T1000 (cell line): ENCODE measurements at places on chromosomes 16 and 17.

- no peak for DNase-seq
These were observed 722 bp downstream of the RASL10B start for GRCh38 chr17:35731917-35732805.

GRCh38 chr17:819251-819650 lies 37.1 kb downstream of the MRM3 start:
- no peak for DNase-seq

DNA sequence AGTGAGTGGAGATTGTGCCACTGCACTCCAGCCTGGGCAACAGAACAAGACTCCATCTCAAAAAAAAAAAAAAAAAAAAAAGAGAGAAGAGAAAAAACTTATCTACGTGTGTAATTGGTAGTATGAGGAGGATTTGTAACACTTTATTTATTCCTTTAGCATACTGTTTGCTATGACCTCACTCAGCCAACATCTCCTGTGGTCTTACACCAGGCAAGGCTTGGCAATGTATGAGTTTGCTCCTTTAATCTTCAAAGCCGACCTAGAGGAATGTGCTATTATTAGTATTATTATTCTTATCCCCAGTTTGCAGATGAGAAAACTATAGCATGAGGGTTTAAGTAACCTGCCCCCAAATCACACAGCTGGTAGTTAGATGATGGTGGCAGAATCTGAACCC lies 35.8 kb upstream of the HAPSTR1 start:
- no peak for DNase-seq

DNA sequence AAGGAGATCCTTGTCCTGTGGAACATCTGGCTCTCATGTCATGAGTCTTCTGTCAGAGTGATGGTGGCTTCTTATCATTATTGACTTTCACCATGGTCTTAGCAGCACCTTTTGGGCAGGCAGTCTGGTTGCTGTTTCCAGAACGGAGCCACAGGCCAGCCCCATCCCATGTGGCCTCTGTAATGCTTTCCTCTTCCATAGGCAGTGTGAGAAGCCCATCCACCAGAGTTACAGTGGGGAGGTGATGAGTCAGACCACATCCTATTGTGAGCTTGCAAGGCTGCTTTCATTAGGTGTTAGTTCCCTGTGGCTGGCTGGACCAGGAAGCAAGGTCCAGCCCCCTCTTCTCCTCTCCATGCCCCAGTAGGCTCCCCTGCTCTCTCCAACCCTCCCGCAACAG lies 30.8 kb upstream of the SPACA3 start:
- no peak for DNase-seq

DNA sequence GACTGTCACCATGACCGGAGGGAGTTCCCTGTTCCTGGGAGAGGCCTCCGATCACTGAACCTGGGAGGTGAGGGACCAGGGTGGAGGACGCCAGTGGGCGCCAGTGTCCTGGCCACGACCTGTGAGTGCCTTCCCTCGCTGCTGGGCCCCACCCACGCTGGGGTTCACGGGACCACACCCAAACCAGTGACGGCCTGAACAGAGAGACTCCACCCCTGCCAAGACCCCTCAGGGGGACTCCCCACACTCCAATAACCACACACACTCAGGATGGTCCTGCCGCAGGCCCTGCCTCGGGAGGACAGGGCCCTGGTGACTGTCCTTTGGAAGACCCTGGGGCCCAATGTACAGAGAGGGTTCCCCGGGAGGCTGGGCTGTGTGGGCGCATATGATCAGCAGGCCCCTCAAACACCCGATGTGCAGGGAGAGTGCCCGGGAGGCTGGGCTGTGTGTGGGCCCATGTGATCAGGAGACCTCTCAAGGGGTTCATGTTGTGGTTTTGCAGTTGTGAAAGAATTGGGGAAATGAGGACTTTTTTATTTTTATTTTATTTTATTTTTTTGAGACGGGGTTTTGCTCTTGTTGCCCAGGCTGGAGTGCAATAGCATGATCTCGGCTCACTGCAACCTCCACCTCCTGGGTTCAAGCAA lies 26.6 kb downstream of the TPSD1 start:
- DNase-seq = no peak

GRCh38 chr17:80312621-80313135 lies 52.0 kb downstream of the RNF213 start:
- DNase-seq = no peak

DNA sequence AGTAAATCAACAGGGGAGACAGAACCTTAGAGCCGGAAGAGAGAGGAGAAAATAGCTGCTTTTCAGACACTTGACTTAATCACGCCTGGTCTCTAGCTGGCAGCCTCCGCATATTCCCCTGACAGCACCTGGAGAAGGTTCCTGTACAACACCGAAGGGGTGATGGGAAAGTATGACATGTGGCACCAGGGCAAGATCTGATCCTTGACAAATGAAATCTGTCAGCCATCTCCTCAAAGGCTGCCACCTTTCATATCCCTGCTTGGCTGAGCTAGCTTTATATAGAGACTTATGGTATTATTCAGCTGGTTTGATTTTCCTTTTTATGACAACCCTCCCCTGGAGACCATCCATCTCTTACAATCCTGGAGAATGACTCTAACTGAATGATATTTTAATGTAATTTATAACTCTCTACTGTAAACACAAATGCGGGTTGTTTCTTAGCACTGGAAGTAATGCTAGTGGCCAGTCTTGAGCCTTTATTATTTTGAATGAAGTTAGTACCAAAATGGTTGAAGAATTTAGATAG lies 1205.3 kb upstream of the CDH8 start:
- no peak for DNase-seq

- no peak for DNase-seq
These were observed 42.7 kb upstream of the SMPD3 start for GRCh38 chr16:68490829-68491575.

DNA sequence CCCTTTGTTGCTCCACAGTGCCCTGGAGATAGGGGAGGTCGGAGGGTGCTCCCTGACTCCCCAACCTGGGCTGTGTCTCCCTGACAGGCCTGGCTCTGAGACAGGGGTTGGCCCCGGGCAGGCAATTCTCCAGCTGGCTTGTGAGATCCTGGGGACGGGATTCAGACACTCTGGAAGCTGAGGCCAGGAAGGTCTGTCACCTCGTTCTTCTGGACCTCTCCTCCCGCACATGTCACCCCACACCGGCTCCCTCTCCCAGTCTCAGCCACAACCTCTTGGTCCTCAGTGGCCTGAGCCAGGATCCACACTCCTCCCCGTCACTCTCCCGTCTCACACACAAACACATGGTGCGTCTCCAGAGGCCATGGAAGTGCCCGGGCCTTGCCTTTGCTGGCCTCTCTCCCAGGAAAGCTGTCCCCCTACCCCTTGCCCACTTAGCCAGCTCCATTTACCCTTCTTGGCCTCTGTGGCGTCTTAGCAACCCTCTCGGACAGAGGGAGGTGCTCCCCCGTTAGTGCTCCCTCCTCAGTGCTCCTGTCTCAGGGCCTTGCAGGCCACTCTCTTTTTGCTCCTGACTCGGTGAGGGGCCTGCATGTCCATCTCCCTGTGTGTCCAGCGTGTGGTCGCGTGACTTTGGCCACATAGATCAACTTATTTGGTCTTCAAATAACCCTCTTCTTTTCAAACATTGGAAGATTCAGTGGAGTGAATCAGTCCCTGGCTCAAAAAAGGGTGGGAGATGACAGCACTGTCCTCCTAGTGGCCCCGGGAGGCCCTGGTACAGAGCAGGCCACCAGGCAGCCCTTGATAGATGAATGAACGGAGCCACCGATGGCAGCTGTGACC lies 747 bp downstream of the ADGRG3 start:
- DNase-seq = no peak

DNA sequence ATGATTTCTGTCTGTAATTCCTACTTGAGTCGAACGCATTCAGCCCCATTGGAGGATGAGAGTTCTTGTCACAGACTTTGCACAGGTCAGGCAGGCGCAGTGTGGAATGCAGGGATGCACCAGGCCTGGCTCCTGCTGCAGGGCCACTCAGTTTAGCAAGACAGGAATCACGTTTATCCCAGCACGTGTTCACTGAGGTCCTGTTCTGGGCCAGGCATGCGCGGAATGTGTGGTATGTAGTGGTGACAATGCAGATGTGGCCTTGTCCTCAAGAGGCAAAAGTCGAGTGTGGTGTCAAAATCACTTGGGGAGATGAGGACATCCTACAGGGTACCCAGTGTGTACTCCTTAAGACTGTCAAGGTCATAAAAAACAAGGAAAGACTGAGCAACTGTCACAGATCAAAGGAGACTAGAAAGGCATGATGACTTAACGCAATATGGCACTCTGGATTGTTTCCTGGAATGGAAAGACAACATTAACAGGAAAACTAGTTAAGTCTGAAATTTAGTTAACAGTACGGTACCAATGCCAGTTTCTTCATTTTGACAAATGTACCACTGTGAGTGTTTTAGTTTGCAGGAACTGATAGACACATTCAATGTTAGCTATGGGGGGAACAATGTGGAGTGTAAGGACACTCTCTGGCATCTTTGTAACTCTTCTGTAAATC lies 121.5 kb upstream of the ADAMTS18 start:
- DNase-seq = no peak

DNA sequence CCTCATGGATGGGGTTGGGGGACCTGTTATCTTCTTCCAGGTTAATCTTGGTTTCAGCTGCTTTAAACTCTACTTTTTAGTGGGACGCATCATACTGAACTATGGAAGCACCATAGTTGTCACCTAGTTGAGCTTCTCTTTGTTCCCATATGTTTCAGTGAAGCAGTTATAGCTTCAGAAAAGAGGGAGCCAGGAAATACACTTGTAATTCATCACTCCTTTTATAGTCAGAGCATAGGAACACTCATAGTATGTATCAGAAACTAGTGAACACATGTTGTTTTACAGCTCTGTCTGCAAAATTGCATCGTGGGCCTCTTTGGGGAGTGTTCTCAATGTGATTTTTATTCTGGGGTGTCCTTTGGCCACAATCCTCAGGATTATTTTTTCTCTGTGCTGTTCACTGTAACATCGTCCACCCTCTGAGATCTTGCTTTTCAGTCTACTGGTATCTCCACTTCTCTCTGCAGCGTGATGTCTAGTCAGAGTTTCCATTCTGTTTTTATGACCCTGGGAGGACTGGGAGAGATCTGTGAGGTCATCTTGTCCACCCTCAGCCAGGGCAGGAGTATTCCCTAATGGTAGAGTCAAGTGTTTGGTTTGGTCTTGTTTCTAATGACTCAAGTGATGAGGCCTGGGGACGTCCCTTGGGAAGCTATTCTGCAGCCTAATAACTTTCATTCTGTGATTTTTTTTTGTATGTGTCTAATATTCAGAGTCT lies 585.4 kb downstream of the WWOX start:
- DNase-seq = peak; percentile 29

DNA sequence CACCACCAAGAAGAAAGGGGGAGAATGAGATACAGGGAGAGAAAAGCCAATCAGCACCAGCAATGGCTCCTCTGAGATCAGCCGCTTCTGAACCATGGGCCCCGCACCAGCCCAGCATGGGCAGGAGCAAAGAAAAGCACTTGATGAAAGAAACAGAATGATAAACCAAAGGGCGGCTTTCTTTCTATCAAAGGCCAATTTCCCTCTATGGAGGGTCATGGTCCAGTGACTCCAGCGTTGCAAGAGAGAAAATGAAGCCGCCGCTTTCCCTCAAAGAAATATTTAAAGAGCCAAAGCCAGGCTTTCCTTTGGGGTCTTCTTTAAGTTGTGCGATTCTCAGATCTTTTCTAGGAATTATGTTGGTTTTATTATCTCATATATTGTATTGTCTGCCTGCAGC lies 84.8 kb upstream of the CACNG5 start:
- DNase-seq = no peak

DNA sequence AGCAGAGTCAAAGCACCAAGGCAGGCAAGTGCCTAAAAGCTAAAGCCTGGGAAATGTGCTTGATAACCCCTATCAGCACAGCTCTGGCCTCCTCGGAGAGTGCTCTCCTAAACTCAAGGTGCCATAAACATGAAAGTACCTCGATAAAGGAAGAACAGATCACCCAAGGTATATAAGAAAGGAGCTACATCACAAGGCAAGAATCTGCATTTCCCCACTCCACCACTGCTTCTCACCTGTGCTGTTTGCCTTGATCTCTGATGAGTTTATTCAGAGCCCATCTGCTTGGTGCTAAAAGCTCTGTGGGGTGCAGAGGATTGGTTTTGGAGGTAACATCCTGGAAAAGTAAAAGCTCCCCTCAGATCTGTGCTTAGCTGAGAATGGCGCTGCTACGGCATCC lies 449.5 kb upstream of the CDH5 start:
- DNase-seq = no peak

DNA sequence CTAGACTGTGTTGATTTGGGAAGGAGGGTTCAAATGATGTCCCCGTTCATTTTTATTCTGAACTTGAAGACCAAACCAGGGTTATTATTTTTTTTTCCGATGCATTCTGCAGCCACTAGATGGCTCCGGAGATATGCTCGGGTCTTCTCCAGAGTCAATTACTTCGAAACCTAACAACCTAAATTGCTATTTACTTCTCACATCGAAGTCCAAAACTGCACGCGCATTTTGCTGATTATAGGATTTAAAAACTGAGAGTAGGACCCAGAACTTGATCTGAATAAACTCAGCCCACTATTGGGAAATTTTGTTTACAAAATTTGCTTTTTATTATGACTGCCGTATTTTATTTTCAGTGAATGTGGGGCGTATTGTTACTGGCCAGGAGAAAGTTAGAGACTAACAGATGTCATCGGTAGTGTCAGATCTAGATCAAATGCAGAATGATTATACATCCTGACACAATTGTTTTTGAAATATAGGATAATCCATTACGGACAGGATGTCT lies 263.8 kb downstream of the HS3ST3A1 start:
- peak; percentile 12 for DNase-seq

DNA sequence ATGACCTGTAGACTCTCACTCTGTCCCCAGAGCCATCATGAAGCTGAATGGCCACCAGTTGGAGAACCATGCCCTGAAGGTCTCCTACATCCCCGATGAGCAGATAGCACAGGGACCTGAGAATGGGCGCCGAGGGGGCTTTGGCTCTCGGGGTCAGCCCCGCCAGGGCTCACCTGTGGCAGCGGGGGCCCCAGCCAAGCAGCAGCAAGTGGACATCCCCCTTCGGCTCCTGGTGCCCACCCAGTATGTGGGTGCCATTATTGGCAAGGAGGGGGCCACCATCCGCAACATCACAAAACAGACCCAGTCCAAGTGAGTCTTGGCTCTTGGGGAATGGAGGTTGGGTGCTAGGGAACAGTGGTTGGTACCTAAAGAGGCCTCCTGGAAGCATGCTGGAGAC lies 41.0 kb downstream of the IGF2BP1 start:
- no peak for DNase-seq

DNA sequence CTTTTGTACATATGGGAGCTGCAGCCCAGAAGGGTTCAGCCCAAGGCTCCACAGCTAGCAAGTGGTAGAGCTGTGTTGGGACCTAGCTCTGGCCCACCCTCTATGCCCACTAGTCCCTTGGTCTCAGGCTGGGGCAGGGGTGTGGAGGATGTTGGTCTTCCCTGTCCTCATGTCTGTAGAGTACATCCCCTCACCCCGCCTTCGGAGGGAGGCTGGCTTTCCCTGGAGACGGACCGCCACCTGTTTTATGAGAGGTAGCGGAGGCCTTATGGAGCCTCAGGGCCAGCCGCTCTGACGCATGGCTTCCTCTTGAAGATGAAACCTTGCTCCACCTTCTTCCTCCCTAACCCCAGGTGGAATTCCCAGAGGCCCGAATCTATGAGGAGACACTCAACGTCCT lies 8.4 kb downstream of the TNFAIP1 start:
- DNase-seq = no peak
